Retina (tissue), 1 donor: ENCODE measurements at places on chromosomes 7 and 10.

DNA sequence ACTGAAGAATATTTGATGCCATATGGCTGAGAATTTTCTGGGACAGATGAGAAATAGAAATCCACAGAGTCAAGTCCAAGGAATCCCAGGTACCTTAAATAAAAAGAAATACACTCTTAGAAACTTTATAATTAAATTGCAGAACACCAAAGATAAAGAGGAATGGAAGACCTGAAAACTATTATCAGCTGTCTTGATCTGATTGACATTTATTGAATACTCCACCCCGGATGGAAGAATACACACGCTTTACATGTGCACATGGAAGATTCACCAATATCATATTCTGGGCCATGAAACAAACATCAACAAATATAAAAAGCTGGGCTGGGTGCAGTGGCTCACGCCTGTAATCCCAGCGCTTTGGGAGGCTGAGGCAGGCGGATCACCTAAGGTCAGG is 81.6 kb downstream of the EXOC6 start:
- DNase-seq = no peak

DNA sequence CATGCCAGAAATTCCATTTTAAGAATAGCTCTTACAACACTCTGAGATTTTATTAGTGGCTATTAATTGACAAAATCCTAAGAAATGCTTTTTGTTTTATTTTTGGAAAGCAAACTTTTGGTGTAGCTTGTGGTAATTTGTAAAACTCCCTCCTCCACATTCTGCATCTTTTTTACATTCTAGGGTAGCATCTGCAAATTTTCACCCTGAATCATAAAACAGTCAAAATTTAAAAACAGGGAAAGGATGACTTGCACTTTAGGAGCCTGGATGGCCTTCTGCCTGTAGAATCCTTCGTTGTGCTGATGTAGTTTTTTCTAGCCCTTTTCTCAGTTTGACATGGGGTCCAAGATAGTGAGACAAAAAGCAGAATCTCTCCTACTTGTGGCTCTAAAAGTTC is 316.1 kb downstream of the ADRA2A start:
- DNase-seq = no peak

- DNase-seq = no peak
Observed at GRCh38 chr7:73730485-73730884, 8.1 kb downstream of the ABHD11 start.

DNA sequence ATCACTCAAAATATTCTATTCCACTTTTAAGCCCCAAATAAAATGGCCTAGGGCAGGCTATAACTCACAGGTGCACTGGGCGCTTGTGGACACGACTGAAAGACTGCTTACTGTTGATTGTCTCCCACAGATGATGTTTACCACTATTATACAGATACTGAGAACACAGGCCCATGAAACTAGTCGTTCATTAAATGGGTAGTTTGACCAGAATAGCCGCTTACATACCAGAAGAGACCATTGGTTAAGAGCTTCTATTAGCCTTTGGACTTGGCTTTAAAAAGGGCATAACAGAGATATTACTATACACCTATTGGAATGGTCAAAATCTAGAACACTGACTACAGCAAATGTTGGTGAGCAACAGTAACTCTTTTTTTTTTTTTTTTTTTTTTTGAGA is 4.3 kb downstream of the CCDC6 start:
- no peak for DNase-seq

GRCh38 chr7:152489044-152489443 is 53.2 kb upstream of the KMT2C start:
- DNase-seq = no peak

- no peak for DNase-seq
Observed at GRCh38 chr7:151426441-151426903, 13.5 kb downstream of the CRYGN start.

DNA sequence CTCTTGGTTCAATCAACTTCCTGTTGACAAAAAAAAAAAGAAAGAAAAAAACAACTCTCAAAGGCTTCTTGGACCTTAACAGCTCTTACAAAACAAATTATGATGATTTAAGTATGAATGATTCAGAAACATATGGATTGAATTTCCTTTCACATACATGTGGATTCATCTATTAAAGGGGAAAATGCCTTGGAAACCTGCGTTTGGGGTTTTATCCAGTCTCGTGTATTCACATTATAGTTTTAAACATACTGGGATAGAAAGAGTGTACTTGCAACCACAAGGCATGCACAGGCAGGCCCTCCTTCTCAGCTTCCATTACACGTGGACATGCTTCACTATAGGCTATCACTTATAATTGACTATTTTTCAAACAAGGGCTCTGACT is 286.7 kb downstream of the INHBA start:
- DNase-seq = no peak

GRCh38 chr7:121027761-121028669 is 39.5 kb downstream of the CPED1 start:
- DNase-seq = no peak

DNA sequence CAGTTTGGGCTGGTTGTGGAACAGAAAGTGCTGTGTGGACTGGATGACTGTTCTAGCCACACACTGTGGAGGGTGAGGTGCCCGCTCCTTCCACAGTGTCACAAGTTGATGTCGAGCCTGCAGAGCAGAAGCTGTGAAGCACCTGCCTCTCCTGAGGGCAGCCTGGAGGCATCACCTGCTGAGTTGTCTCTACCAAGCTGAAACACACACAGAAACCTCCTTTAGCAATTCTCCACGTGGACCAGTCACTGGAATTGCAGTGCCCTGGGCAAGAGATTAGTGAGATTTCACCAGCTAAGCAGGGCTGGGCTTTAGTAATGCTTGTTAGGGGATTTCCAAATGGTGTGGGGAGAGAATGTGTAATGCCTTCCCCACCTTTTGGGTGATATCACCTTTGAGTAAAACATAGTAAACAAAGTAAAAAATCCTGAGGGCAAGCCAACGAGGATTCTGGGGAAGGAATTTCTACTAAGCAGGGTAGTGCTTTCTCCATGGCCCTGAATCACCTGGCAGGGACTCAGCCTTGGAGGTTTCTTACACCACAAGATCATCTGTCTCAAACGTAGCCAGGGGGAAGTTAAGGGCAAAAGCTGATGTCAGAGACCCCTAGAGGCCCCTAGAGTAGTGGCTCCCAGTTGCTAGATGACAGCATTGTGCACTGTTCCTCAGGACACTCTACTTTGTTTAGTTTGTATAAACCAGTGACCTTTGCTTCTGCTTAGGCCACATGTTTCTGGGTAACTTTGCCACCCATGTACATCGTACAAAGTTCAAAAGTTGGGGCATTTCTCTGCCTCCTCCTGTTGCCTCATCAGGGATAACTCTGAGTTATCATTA is 233.1 kb upstream of the IGFBP3 start:
- DNase-seq = no peak

- DNase-seq = no peak
Observed at GRCh38 chr7:38839851-38840250, 69.1 kb downstream of the VPS41 start.

DNA sequence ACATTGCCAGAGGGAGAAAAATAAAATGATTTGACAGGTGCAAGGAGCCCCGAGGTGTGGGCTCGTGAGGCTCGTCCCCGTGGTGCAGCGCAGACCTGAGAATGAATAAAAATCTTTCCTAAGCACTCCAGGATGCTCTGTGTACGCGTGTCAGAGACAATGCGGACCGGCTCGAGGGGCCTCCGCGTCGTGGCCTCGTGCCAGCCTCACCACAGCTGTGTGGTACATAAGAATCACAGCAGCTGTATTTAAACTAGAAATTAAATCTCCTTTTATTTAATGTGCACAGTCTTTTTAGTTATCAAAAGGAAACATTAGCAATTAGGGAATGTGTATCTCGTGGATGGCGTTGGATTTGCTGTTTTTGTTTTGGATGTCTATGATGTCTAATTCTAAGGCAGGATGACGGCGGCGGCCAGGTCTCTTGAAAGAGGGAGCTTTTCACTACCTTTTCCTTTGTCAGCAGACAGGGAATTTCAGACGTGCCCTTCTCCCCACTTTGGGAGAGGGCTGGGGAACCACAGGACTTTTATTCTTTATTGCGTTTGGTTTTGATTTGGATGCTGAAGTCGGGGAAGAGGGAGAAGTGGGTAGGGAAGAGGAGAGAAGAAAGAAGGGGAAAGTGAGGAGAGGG is 365.3 kb upstream of the SHH start:
- DNase-seq = no peak

DNA sequence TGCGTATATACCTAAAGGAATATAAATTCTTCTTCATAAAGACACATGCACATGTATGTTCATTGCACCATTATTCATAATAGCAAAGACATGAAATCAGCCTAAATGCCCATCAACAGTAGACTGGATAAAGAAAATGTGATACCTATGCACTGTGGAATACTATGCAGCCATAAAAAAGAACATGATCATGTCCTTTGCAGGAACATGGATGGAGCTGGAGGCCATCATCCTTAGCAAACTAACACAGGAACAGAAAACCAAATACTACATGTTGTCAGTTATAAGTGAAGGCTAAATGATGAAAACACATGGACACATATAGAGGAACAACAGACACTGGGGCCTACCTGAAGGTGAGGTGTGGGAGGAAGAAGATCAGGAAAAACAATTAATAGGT is 48.7 kb downstream of the GPR37 start:
- no peak for DNase-seq

DNA sequence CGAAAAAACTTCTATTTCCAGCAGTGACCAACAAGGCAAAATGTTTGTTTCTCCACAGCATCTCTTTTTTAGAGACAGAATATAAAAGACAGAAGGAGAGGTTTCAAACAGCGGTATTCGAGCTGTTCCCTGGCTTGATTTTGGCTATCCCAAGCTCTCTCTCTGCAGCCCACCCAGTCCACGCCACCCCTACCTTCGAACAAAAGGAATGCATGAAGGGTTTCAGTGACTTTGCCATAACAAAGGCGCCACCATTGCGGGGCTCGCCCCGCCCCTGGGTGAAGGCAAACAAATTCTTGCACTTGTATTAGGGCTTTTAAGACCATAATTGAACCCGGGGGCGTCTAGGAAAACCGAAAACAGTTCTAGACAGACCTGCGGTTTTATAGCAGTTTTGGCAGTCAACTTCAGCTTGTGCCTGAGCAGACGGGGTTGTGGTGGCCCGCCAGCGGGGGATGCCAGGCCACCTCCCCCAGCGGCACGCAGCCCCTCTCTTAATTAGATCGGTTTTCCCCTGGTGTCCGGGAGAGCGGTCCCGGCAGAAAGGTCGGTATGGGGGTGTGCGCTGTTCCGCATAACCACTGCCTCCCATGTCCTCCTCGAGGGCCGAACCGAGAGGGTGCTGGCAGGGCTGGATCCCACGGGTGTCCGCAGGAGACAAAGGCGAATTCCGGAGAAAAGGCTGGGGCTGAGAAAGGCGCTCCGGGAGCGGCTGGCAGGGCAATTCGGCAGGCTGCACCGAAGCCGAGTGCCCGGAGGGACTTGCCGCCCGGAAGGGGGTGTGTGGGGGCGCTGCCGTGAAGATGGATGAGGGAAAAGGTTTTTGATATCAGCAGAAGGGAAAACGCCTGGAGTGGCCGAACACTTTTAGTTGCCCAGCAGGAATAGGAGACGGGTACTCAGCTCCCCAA is 2.7 kb upstream of the HOXA11 start:
- peak; percentile 64 for DNase-seq

GRCh38 chr7:134723892-134724291 is 55.5 kb upstream of the CALD1 start:
- no peak for DNase-seq

DNA sequence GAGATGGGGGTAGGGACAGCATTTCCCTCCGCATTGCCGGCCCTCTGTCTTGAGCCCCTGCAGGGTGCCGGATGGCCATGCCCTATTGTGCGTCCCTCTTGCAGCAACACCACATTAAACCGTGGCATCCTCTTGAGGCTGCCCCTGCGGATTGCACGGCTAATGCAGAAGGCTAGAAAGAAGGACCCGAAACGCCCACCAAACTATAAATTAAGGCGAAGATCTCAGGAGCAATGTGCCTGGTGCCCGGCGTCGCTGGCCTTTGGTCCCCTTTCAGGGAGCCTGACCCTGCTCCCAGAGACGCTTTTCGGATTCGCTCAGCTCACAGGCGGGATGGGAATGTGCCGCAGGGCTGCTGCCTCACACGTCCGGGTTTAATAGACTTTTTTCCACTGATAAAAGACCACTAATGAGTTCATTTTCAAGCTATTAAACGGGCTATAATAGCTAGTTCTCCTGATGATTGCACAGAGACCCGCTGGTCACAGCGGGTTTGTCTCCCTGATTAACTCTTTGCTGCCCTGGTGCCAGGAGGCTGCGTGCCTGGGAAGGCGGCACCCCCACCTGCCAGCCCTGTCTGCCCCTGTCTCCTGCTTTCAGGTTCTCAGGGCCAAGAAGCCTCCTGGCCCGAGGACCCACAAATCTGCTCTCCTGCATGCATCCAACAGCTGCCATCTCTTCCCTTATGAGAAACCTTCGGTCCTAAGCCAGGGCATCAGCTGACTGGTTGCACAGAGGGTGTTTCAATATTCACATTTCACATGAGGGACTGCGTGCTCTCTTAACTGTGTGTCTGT is 128.3 kb downstream of the ADARB2 start:
- DNase-seq = peak; percentile 80

DNA sequence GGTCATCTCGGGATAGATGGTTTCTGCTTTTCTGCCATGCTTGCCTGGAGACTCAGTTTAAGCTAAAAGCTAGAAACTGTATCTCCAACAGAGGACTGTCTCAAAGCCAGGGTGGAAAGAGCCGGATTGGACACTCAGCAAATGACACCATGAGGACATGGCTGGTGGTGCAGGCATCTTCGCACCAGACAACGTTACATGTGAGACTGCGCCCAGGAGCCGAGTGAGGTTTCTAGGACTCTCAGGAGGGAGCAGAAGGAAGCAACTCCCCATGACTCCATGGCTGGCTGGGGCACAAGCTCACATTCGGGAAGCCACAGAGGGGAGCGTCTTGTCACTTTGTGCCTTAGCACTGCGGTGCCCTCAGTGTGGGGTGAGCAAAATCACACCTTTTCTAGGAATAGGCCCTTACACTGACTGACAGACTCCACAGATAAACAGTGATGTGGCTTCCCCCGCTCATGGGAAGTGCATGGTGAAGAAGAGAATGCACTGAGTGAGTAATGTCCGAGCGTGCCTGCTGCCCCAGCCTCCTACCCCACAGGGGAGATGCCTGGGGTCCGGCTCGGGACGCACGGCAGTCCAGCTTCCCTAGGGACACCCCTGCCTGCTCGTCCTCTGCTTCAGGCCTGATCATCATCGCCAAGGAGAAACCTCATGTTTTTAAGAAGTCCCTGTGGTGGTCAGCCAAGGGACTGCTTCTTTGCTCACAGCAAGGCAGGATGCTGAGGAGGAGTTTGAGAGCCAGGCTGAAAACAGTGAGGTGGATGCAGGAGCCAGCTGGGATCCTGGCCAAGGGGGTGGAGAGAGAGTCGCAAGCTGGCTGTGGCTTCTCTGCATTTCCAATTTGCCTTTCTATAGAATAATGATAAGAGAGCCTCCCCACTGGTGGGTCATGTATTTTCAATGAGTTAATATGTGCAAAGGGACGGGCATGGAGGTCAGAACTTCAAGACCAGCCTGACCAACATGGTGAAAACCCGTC is 52.2 kb upstream of the FXYD4 start:
- DNase-seq = no peak

GRCh38 chr7:50145226-50145625 is 52.2 kb upstream of the ZPBP start:
- DNase-seq = no peak

GRCh38 chr10:84768132-84768531 is 439.7 kb downstream of the CCSER2 start:
- DNase-seq = no peak
